NCI-H1417 treated with DMSO at 0.1 percent for 48 hours (cell line): ENCODE measurements at places on chromosomes 12 and 14.

- no peak for DNase-seq
Measured at GRCh38 chr12:114013575-114014345, 47.6 kb upstream of the RBM19 start.

- DNase-seq, result no peak
Measured at GRCh38 chr14:22466491-22466890, 122.5 kb downstream of the DAD1 start.

DNA sequence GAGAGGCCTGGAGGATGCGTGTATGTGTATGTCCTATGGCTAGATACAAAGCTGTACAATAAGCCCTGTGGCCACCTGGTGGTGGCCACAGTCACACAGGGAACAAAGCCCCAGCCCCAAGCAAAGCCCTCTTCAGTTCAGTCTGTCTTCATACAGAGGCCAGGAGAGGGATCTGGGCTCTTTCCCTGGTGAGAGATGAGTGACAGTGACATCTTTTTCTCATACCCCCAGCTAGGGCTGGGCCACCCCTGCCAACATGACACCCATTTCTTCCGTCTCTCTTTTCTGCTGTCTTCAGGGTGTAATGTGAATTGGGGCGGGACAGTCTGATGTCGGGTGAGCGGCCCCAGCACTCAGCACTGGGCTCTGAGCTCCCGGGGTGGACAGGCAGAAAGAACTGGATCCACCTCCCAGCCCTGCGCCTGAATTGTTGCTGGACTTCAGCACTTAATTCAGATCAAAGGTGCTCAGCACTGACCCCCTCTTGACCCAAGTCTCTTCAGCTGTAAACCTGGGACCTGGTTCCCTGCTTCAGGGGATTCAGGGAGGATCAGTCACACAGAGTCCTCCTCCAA, 59.8 kb downstream of the SERPINA3 start:
- DNase-seq, result no peak

DNA sequence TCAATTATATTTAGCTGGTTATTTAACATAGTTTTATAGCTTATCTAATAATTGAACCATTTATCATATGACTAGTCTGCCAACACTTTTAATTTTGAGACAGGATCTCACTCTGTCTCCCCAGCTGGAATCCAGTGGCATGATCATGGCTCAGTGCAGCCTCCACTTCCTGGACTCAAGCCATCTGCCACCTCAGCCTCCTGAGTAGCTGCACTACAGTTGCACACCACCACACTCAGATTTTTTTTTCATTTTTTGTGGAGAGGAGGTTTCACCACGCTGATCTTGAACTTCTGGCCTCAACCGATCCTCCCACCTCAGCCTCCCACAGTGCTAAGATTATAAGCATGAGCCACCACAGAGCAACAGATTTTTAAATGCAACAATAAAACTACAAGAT, 151.4 kb upstream of the MDGA2 start:
- no peak for DNase-seq

DNA sequence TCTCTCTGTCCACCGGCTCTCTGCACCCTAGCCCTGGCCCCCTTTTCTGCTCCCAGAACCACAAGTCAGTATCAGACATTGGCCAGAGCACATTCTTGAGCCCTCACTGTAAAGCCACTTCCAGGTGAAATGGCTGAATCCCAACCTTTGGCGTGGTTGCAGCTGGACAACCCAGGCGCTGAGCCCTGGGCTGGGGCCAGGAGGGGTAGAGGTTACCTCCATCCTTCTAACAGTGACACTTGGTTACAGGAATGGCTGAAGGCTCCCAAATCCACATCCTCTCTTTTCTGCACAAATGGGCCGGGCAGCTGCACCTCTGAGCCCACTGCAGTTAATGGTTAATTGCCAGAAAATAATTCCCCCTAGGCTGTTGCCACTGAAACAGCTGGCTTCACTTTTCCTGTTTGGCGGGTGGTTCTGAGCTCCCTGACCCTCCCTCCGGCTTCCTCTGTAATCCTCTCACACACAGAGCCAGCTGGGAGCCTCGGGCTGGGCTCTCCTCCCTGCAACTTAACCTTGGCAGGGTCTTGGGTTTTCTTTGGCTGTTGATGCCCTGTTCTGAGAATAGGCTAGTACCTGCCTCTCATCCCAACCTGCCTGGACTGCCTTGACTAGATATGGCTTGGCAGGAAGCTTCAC, 44.1 kb downstream of the TSPAN11 start:
- DNase-seq, result peak; percentile 27

- DNase-seq, result no peak
Measured at GRCh38 chr14:88864198-88864597, 39.7 kb downstream of the TTC8 start.

- DNase-seq, result no peak
Measured at GRCh38 chr14:59755409-59756135, 115.0 kb downstream of the RTN1 start.

GRCh38 chr14:97046967-97047366, 249.8 kb downstream of the VRK1 start:
- no peak for DNase-seq

DNA sequence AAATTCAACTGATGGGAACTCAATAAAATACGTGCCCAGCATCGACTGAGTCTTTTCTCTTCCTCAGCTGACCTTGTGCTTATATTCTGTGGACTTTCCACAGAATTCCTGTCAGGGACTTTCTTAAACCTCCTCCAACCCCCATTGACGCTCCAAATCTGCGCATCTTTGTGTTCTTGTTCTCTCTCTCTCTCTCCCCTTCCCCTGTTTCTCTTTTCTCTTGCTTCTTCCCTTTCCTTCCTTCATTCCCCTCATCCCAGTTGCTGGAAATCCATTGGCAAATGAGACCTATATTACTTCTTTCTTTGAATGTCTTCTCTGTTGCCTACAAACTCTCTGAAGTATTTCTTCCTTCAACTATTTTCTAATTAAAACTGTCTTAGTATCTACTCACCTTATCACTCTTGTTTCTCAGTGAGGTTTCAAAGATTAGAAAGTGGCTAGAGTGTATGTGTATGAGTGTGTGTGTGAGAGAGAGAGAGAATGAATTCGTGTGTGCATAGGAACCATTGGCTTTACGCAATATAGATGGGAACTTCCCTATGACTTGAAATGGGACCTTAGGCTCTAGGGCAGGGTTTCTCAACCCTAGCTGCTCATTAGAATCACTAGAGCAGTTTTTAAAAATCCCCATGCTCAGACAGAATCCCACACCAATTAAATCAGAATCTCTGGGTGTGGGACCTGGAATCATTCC, 41.8 kb upstream of the DHRS7 start:
- no peak for DNase-seq

DNA sequence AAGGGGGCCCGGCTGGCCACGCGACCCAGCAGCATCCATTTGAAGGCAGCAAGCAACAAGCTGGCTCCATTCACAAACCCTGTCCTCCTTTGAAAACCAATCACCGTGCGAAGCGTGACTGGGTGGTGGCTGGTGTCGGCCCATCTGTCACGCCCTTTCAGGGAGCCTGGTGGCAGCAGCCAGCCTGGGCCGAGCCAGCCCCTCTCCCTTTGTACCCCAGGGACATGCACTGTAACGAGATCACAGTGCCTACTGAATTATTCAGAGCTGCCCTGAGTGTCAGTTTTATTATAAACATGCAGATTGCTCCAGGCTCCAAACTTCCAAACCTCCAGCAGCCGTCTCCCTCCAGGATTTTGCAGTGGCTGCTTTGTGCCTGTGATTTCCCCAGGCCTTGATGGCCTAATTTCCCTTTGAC, 22.3 kb upstream of the CTDSP2 start:
- DNase-seq, result no peak

DNA sequence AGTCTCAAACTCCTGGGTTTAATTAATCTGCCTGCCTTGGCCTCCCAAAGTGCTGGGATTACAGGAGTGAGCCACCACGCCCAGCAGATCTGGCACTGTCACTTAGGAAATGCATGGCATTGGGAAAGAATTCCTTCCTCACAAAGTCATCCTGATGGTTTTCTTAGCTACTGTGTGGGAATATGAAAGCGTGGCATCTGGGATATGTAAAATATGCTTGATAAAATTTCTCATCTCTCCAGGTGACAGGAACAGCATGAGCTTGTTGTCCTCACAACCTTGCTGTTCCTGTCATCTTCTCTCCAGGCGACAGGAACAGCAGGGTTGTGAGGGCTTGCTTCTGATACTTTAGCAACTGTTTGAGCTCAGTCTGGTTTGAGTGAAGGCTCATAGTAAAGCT, 16.1 kb upstream of the AICDA start:
- DNase-seq, result no peak

GRCh38 chr12:53754188-53754585, 2.4 kb upstream of the CISTR start:
- no peak for DNase-seq

GRCh38 chr14:71618047-71618446, 314.2 kb upstream of the RGS6 start:
- no peak for DNase-seq

DNA sequence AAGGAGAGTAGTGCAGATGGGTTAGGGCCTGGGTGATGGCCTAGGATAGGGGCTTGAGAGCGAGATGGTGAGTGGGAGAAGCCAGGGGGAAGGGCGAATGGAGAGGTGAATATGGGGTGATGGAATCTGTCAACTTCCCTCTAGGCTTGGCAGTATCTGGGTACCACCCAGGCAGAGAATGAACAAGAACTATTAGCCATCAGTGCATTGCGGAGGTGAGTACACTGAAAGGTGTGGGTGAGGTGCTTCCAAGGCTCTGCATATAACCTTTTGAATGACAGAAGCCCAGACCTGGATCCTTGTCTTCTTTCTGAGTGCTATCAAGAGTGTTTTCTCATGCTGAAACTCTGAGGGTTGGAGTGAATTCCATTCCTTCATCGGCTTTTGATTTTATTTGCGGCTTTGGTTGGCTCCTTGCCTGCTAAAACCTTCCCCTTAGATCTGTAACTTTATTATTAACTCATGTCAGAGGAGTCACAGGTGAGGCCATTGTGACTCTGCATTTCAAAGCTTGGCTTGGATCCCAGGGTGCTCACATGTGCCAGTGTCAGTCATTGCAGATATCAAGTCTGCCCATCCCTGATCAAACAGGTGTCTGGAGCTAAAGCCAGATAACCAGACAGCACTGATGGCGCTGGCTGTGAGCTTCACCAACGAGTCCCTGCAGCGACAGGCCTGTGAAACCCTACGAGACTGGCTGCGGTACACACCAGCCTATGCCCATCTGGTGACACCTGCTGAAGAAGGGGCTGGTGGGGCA, 18.6 kb downstream of the PEX5 start:
- DNase-seq, result no peak
